Psoas muscle (tissue), 8 donors: ENCODE measurements at places on chromosomes 3 and 15. TPM values are rescaled to one million over a fixed set of nuclear protein-coding genes. Genes with fewer than 3 reads are reported as not detected.

DNA sequence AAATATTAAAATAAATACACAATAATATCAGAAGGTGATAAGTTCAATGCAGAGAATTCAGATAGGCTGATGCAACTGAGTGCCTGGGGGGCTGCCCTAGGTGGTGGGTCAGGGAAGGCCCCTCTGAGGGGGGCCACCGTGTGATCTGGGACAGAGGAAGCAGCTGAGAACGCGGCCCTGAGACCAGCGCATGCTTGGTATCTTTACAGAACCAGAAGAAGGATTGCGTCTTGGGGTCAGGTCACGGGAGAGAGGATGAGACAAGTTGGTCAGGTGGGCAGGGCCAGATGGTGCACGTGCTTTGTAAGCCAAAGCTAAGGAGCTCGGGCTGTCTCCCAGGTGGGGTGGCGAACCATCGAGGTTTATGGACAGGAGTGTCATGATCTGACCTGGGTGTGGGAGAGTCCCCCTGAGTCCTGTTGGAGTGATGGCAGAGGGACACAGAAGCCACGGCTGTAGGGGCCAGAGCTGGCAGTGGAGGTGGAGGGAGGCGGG lies 121.2 kb downstream of the ETFA start:
- DNase-seq: no peak

- DNase-seq: no peak
Observed at GRCh38 chr3:153396581-153396980, 234.6 kb downstream of the RAP2B start.

DNA sequence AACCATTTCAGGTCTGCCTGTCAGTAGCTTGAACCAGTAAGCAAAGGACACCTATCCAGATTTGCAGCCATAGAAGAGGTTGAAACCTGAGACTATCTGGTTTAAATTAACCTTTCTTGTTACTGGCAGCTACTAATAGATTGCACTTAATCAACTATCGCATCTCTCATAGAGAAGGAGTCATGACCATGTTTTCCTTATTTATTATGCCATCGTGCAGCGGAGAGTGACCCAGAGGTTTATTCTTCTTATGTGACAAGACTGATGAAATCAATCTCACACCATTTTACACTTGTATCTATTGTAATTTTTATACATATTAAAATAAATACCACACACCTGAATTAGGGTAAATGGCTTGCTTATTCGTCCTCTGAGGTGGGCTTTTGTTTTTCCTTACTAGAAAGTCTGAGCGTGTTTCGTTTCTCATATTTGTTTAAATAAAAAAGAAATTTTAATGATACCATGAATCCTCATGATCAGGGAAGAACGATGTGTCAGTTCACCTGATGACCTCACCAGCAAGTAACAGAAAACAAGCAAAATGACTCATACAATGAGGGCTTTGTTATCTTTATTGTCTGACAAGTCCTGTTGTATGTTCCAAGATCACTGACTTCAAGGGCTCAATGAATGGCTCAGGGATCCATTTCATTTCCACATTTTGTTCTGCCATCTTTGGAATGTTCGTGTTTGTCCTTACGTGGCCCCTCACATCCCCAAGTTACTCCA lies 379.5 kb upstream of the DPH6 start:
- no peak for DNase-seq

XIRP1 gene
- 801 TPM for total RNA-seq

PRSS50 gene
- total RNA-seq: 0.34 TPM
